ENCODE measurements at places on chromosomes 5 and 9.

GRCh38 chr9:27408482-27408881, 111.5 kb upstream of the EQTN start:
- no peak for DNase-seq

DNA sequence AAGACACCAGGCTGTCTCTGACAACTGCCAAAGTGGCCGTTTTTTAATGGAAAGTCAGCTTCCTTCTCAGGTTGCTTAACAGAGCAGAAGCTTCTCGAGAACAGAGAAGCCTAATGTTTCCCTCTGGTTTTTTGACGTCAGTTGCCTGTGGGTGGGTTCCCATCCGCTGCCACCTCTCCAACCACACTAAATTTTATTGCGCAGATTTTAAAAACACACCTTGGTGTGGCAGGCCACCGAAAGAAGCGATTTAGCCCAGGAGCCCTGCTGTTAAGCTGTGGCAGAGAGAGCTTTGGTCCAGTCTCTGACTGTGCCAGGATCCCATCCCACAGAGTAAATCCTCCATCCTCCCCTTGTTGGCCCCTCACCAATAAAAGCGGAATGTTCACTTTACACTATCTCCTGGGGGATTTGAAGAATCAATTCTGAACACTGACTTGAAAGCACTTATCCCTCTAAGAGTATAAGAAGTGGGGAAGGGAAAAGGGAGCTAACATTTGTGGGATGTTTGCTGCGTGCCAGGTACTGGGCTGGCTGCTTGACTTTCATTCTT, 181.6 kb downstream of the AOPEP start:
- DNase-seq = no peak

DNA sequence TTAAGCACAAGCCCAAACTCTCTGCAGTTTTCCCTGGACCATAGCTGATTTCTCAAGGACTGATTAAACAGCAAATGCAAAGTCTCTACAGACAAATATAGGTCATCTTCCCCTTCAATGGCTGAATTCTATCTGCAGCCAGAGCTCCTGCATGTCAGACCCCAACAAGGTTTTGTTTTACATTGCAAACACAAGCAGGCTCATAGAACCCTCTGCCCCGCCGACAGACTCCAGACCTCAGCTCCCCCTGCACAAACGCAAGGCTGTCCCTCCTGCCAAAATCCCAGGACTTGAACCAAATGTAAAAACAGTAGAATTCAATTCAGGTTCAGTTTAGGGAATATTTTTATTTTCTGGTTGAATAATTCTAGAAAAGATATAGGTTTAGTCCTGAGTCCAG, 526.7 kb upstream of the TRPC7 start:
- no peak for DNase-seq

DNA sequence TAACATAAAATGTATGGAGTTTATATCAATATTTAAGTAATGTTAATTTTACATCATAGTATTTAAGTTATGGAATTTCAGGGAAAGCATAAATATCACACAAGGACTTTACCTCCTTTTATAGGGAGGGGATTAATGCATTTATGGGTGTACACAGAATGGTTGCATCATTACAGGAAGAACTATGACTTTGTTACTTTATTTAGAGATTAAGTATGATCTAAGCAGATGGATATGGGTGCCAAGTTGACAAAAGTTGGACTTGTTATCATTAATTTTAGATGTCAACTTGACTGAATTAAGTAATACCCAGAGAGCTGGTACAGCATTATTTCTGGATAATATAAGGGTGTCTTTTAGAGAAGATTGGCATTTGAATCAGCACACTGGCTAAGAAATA, 160.5 kb upstream of the CDH10 start:
- no peak for DNase-seq

DNA sequence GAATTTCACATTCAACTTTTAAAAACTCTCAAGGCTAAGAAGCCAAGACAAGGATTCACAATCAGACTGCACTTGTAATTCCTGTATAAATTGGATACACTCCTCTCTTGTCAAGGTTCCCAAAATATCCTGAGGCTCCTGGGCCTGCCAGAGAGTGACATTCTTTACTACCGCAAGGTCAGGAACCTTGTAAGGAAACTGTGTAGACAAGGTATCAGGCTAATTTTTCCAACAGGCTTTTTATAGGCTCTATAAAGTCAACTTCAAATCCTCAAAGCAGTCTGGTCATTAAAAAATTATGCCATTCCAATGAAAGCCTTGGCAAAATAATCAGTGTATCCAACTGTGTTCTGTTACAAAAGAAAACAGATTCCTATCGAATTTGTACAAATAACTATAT, 15.5 kb upstream of the PAIP1 start:
- no peak for DNase-seq

DNA sequence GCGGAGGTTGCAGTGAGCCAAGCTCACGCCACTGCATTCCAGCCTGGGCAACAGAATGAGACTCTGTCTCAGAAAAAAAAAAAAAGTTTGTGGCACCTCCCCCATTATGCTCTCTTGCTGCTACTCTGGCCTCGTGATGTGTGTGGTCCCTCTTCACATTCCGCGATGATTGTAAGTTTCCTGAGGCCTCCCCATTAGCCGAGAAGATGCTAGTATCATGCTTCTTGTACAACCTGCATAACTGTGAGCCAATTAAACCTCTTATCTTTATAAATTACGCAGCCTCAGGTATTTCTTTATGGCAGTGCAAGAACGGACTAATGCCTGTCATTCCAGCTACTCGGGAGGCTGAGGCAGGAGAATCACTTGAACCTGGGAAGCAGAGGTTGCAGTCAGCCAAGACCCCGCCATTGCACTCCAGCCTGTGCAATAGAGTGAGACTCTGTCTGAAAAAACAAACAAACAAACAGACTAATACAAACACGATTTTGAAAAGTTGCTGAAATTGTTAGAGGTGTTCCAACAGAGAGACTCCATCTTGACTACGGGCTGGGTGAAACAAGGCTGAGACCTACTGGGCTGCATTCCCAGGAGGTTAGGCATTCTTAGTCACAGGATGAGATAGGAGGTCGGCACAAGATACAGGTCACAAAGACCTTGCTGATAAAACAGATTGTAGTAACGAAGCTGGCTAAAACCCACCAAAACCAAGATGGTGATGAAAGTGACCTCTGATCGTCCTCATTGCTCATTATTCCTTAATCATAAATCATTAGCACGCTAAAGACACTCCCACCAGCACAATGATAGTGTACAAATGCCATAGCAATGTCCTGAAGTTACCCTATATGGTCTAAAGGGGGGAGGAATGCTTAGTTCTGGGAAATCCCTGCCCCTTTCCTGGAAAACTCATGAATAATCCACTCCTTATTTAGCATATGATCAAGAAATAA, 8.3 kb upstream of the AFF4 start:
- no peak for DNase-seq

DNA sequence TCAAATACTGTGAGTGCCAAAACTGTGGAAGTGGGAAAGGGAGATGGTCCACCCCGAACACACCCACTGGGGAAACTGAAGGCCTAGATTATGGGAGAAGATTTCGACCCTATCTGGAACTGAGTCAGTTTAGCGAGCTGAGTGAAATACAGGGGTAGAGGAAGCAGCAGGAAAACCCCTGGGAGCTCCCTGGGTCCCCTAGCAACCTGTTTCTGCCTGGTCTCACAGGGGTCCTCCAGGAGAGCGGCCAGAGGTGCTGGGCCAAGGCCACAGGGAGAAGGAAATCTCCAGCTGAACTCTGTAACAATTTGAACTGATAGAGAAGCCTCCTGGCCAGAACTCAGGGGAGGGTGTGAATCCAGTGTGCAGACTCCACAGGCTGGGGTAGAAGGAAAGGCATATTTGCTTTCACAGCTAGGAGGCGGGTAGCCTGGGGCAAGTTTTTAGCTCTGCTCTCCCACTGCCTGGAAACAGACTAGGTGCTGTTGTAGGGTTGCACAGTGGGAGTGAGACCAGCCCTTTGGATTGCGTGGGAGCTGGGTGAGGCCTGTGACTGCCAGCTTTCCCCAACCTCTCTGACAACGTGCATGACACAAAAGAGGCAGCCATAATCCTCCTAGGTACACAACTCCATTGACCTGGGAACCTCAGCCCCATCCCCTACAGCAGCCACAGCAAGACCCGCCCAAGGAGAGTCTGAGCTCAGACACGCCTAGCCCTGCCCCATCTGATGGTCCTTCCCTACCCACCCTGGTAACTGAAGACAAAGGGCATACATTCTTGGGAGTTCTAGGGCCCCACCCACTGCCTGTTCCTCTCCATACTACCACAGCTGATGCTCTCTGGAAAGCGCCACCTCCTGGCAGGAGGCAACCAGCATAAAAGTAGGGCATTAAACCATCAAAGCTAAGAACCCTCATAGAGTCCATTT, 78.8 kb upstream of the GPBP1 start:
- DNase-seq = no peak

- no peak for DNase-seq
These were observed 201.7 kb upstream of the OTULINL start for GRCh38 chr5:14379739-14380497.

GRCh38 chr5:92467695-92468094, 1084.6 kb upstream of the ARRDC3 start:
- DNase-seq = no peak

- DNase-seq = no peak
These were observed 11.8 kb downstream of the RCL1 start for GRCh38 chr9:4804531-4805016.

DNA sequence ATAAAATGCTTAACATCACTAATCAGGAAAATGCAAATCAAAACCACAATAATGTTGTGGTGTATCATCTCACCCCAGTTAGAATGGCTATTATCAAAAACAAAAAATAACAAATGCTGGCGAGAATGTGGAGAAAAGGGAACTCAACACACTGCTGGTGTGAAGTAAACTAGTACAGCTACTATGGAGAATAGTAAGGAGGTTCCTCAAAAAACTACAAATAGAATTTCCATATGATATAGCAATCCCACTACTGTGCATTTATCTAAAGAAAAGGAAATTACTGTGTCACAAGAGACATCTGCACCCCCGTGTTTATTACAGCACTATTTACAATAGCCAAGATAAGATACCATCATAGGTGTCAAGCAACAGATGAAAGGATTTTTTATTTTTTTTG, 214.5 kb upstream of the RASA1 start:
- DNase-seq = no peak

- no peak for DNase-seq
These were observed 53.7 kb downstream of the MAPKAP1 start for GRCh38 chr9:125653325-125653724.

DNA sequence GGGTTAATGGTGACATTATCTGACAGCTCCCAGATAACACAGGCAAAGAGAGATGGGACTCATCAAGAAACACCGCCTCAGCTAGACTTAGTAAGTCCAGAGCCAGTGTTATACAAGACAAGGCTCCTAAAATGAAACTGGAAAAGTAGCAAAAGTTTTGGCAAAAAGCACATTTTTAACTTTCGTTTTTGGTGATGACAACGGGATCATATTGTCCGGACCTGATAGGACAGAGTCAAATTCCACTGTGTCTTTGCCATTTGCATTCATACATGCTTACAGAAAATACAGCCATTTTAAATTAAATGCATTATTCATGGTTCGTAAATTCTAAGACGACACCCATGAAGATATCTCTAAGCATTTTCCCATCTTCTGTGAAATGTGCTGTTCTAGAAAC, 152.1 kb downstream of the CRB2 start:
- DNase-seq = no peak

DNA sequence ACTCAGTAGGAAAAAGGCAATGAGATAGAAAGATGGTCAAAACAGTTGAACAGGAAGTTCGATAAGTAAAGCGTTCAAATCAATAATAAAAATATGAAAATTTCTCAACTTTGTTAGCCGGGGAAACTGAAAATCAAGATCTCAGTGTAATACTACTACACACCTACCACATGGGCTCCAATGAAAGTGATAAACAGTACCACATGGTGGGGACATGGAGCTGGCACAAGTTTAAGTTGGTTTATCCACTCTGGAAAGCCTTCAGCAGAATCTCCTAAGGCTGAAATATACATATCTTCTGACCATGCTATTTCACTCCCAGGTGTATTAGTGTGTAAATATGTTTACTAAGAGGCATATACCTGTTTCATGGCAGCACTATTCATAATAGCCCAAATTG, 126.8 kb downstream of the NXNL2 start:
- no peak for DNase-seq

GRCh38 chr5:170557314-170557713, 53.5 kb downstream of the KCNIP1 start:
- no peak for DNase-seq

DNA sequence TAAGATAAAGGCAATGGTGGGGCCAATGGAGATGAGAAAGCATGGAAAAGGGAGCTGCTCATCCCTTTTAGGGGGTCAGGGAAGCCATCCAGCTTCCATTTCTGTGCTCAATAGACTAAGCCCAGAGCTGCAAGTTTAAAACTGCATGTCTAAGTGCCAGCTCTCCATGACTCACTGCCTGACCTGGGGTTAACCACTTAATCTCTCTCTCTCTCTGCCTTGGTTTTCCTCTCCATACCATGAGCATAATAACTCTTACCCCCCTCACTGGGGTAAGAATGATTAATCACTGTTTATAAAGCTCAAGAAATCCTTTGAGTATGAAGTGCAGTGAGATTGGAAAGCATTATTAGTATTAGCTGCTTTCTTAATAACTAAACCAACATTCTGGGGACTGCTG, 1382.4 kb upstream of the WWC1 start:
- peak; percentile 69 for DNase-seq

DNA sequence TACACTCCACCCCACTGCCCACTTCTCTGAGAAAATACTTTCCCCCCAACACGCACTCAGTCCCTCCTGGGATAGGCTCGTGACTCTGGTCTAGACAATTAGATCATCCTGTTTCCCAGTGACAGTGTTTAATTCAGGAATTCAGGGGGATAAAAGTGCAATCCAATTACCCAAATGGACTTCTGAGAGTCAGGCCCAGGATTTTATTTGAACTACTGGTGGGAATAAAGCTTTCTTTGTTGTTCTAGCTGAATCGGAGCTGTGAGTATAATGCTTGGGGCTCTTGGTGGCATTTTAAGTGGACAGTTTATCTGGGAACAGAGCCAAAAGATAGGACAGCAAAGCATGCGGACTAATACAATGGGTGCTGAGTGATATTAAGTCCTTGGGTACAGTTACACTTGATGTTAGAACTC, 683.3 kb downstream of the MAT2B start:
- DNase-seq = no peak

DNA sequence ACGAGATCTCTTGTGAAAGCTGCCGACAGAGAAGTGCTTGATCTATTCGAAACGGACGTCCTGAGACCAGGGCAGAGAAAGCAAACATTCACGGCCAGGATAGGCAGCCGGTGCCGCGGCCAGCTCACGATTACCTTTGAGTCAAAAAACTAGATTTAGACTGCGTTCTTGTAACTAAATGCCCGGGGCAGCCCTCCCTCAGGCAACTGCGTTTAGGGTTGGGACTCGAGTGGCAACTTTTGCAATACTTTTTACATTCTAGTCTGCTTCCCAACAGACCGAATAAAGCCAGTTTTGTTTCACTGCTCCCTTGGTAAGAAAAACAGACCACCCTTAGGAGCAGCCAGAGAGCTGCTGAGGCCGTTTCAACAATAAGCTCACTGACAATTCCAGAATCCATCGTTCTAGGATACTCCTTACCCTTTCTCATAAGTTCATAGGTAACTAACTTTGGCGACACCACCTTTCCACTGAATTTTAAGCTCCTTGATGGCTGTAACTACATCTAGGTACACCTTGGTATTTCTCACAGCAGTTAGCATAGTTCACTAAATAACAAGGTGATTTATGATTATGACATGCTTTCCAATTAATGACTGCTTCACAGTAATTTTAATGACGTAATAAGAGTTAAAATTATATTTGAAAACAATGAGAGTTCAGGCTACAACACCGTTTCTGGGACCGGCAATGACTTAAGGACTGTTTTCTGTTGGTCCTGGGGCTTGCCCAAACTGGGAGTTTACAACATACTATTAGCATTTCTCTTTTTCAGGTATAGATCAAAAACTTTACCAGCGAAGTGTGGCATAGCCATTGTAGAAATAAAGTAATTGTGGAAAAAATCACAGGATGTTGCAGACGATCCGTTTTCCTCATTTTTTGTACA, 899 bp upstream of the RAPGEF6 start:
- DNase-seq = no peak

Measured in astrocyte of the cerebellum (primary cell).